ENCODE measurements at places on chromosomes 2 and 18.

DNA sequence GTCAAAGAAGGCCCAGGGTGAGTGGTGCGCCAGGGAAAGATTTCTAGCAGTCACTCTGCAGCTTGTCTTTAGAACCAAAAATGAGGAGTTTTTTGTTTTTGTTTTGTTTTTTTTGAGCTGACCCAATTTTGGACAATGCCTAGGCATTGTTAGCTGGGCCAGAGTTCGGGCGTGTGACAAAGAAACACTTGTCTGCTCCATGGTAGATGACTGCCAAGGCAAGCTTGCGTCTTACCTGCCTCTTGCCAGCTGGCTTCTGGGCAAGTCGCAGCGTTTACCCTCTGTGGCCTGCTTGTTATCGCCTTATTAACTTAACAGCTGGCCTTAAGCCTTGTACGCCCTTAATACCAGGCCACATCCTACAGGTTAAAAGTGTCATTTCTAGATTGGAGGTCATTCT is 114.3 kb downstream of the GALNT1 start:
- DNase-seq: no peak

DNA sequence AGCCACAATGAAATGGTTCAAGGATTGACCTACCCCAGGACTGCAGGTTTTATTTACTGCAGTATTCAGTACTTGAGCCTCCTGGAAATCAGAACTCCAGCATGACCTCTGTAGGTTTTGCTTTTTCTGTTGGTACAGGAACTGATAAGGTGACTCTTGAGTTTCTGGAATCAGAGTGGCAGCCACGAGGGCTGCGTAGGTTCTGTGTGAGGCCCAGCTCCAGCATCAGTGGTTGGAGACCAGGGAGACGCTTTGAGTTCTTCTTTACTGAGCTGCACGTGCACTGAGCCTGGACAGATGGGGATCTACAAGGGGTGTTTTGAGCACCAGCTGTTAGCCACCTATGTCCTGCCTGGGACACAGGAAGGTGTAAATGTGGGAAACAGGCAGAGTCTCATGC is 222.7 kb upstream of the EPAS1 start:
- no peak for DNase-seq

- DNase-seq: no peak
Observed at GRCh38 chr18:501406-501714, 859 bp upstream of the COLEC12 start.

- no peak for DNase-seq
Observed at GRCh38 chr2:160687629-160688028, 194.0 kb upstream of the RBMS1 start.

- DNase-seq: no peak
Observed at GRCh38 chr2:227817850-227818674, 4.4 kb downstream of the CCL20 start.

- DNase-seq: no peak
Observed at GRCh38 chr2:46254474-46254873, 42.7 kb upstream of the EPAS1 start.

GRCh38 chr2:69177785-69178636 is 165.0 kb downstream of the ANTXR1 start:
- no peak for DNase-seq

DNA sequence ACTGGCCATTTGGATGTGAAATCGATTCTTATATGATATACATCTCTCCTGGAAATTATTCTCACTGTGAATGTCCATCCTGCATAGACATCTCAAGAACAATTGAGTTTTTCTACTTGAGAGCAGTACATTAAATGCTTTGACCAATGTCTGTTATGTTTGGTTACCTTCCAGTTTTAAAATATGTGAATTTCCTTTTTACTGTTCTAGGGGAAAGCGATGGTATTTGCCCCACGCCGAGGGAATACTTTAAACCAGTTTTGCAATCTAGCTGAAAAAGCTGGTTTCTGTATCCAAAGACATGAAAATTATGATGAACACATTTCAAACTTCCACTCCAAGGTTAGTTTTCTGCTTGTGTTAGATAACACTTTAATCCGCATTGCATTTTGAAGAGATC is 175.3 kb upstream of the SIX3 start:
- DNase-seq: no peak

GRCh38 chr2:120419073-120419472 is 73.1 kb downstream of the INHBB start:
- no peak for DNase-seq
